Hippocampal formation (tissue), 2 donors: ENCODE measurements at places on chromosomes 7 and 10.

GRCh38 chr7:44108768-44109750, 4.9 kb downstream of the AEBP1 start:
- no peak for DNase-seq

DNA sequence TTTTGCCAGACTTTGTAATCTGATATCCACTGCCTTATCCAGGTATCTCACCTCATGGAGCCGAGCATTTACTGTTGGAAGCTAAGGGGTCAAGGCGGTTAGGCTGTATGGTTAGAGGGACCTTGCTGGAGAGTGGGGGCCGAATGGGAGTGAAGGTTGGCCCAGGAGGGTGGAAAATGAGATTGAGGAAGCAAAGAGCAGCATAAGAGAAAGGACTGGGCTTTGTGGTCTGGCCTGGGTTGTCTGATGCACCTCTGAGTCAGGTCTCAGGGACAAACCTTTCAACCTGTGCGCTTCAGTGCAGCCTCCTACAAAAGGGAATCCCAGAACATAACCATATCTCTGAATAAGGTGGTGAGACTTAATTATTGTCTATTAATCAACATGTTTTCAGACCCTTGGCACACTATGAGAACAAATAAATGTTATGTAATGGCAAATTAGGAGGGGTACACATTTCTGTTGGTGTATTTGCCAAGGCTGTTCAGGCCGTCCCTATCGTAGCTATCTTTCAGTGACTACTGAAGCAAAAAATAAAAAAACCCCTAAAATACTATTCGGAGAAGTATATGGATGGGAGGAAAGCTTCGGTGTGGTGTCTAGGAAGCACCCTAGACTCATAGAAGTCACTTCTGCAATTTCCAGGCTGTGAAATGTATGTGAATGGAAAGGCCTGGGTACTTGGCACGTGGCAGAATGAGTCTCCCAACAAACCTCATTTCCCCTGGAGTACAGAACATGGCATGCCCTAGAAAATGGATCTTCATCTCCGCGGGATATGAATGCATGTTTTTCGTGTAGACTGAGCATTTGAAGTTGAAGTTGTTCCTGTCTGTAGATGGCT, 4.3 kb downstream of the CAMK1D start:
- no peak for DNase-seq

DNA sequence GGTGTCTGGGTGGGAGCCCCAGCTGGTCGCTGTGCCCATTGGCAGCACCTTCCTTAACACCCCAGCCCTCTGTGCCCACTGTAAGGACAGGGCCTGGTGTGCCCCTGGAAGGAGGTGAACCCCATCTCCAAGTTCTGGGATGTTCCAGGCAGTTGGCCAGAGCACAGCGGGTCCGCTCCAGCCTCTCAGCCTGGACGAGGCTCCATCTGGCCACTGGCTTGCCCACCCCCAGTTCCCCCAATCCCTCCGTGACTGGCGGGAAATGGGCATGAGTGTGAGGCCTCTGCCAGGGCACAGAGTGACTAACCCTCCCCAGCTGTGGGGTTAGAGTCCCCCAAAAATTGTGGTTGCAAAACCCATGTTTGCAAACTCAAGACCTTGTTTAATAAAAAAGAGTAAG, 15.6 kb downstream of the GRIFIN start:
- peak; percentile 65 for DNase-seq

- DNase-seq, result no peak
Measured at GRCh38 chr7:130008941-130009847, 42.0 kb downstream of the ZC3HC1 start.

DNA sequence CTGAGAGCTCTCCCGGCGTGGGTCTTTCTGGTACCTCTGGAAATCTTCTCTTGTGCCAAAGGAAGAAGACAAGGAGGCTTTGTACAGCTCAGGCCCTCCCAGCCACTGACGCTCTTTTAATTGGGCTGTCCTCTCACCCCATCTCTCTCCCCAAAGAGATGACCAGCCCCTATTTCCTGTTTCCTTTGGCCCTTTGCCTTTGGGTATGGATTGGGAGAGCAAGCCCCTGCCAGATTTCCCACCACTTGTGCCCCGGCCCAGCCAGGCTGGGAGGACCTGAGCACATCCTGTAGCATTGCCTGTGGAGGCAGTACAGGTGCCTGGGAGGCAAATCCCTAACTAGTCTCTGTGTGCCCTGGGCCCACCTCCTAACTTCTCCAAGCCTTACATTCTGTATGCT, 5.7 kb upstream of the PLAC9 start:
- no peak for DNase-seq

GRCh38 chr7:36478745-36479144, 89.1 kb downstream of the ANLN start:
- DNase-seq, result no peak

DNA sequence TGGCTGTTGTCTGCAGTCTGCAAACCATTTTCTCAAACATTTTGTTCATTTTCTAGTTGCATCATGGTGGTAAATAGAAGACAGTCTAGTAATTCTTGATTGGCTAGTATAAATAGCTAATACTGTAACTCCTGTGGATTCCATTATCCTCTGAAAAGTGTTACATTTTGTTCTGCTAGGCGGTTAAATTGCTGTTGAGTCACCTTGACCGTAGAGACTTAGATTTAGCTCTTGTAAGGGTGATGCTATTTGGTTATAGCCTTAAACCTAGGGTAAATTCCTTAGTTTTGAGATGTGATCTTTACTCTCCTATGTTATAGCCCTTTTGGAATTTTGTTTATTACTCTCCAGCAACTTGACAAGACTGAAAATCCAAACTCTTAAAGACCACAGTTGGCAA, 58.8 kb downstream of the SHOC2 start:
- DNase-seq, result no peak
